ENCODE measurements at places on chromosomes 1 and 21.

- DNase-seq: no peak
Measured at GRCh38 chr21:15439726-15440125, 290.1 kb upstream of the USP25 start.

DNA sequence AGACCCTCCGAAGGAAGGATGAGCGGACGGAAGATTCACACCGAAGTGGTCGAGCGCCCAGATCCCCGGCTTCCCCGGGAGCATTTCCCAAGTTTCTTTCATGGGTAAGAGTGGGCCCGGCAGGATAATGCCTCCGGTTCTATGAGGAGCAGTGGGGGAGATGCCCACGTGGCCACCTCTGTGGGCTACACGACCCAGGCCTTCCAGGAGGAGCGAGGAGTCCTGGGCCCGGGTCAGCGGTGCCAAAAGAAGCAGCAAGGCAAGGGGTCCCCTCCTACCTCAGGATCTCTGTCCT, 7.9 kb upstream of the NBPF11 start:
- peak; percentile 34 for DNase-seq

DNA sequence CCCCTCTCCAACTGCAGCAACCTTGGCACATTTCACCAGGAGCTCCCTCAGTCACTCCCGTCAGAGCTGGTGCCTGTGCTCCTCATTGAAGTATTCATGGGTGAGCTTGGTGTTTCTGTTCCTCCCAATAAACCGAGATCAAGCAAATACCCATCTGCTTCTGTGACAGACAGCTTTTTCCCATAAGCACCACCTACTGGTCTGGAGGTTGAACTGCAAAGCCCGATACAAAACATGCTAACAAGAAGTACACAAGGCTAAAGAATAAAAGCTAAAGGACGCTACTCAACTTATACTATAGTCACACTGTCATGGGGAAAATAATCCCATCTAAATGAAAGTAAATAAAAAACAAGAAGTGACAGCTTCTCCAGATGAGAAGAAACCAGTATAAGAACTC, 111.9 kb upstream of the C21orf91 start:
- no peak for DNase-seq

GRCh38 chr1:20698195-20698910, 19.5 kb downstream of the KIF17 start:
- no peak for DNase-seq

GRCh38 chr1:230122366-230123279, 55.6 kb downstream of the GALNT2 start:
- no peak for DNase-seq

DNA sequence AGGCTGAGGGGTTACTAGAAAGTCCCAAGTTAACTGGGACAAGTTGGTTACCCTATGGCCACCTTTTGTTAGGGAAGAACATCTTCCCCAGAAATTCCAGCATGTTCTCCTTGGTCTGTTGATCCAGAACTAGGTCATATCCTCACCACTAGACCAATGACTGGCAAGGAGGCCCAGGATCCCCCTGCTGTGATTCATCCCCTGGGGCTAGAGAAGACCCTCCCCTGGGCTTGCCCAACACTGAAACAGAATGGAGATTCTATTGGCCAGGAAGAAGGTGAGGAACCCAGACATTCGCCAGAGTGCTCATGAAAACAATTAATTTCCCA, 90.1 kb upstream of the SIM2 start:
- no peak for DNase-seq

DNA sequence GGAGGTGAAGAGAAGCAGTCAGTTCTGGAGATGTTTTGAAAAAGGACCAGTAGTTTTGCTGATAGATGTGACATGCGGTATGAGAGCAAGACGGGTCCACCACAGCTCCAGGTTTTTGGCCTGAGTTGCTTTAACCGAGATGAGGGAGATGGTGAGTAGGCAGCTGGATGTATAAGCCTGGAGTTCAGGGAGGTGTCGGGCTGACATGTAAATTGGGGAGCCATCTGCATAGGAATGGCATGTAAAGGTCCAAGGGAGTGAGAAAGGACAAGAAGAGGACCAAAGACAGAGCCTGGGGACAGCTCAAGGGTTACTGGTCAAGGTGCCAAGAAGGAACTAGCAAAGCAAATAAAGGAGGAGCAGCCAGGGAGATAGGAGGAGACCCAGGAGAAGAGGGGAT, 503.7 kb downstream of the MATN1 start:
- DNase-seq: no peak

DNA sequence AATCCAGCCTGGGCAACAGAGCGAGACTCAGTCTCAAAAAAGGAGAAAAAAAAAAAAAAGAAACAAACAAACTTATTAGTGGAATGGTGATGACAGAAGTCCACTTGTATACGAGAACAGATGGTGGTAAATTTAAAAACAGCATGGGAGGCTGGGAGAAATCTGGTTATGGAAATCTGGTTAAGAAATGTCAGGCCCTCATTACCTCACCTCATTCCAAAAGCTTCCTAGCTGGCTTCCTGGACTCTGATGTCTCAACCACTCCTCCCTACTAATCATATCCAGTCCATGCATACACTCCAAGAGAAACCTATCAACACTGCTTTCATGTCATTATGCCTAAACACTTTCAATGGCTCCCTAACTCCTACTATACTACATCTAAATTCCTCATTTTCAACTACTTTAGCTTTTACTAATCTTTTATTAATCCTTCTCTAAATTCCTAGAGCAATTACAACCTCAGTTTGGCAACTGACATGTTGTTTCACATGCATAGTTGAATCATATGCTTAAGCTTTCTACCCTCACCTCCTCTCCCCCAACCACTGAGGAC, 52.9 kb downstream of the FOXJ3 start:
- DNase-seq: no peak

- no peak for DNase-seq
Measured at GRCh38 chr1:205312866-205313562, 8.5 kb downstream of the NUAK2 start.

- no peak for DNase-seq
Measured at GRCh38 chr1:80535466-80535865, 1265.3 kb upstream of the ADGRL2 start.

GRCh38 chr1:24415910-24416665, 486 bp downstream of the NIPAL3 start:
- no peak for DNase-seq

DNA sequence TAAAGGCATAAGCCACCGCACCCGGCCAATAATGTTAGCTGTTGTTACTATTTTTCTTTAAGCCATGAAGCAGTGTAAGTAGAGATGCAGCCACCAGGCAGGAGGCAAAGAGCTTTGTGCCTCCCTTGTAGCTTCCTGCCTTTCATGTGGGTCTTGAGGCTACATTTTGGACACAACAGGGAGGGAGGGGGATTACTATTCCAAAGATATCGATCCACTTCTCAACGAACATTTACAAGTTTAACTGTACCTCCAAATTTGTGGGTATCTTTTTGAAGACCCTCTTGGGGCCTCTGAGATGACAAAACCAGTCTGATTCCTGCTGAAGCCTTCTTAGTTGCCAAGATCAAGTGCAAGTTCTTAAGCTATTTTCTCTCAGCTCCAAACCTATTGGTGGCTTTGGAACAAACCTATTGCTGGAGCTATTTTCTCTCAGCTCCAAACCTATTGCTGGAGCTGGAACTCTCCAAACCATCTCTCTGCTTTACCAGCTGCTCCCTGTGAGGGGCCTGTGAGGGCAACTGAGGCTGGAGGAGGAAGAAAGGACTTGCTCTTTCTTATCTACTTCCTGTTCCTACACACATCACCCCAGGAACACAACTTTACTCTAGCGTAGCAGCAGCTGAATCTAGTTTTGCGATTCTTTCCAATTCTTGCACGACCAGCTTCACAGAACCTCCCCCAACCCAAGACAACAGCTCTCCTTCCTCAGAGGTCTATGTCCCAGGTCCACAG, 16.1 kb upstream of the RCAN3 start:
- DNase-seq: no peak

DNA sequence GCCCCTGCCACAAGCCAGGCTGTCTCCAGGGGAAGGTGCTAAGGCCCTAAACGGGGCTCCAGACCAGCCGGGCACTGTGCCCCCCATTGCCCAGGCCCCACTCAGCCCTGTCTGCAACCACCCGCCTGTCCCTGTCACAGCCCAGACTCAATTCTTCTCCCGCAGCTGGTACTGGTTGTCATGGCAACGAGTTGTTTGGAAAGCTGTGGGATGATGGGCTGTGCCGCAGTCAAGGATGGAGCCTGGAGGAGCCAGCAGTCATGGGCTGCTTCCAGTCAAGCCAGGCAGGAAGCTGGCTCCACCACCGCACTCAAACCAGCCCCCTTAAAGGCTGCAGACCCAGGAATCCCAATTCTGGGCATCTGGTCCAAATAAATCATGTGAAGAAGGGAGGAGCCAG, 4.2 kb downstream of the SPOCD1 start:
- DNase-seq: no peak

DNA sequence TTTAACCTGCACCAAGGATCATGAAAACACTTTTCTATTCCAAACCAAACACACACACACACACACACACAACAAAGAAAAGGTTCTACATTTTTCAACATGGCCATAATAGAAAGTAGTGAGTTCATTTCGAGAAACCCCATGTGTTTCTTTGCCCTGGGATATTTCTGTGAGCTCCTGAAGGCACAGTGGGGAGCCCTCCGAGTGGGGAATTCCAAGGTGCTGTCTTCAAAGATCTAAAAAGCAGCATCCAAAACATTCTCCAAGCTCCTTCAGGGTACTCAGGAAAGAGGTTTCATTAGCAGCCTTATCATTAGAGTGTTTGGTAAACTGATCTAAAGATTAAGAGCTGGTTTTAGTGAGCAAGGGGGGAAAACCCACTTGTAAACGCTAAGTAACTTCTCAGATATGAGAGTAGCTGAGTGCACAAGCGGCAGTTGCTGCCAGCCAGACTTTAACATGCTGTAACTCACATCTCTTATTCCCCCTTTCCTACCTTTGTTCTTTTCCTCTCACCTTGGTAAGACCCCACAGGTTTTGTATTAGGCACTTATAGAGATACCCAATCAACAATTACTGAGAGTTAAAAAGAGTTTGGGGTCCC, 38.3 kb downstream of the ZC3H11B start:
- DNase-seq: no peak

DNA sequence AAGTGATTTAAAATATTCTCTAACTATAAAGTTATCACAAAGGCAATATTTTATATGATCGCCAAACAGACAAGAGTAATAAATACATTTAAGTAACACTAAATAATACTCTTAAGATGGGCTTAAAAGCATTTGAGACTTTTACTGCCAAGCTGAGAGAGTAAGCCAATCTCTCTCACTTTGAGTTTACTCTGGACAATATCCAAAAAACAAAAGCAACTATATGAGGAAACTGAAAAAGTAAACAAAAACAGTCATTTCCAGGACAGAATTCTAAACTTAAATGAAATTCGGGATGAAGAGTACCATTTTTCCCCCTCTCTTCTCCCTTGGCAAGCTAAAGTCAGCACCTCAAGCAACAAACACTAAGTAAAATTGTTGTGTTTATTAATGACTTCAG, 173.2 kb downstream of the COP1 start:
- DNase-seq: no peak

- no peak for DNase-seq
Measured at GRCh38 chr1:99548943-99549605, 96.8 kb upstream of the PALMD start.

- no peak for DNase-seq
Measured at GRCh38 chr1:230149751-230150584, 82.9 kb downstream of the GALNT2 start.

DNA sequence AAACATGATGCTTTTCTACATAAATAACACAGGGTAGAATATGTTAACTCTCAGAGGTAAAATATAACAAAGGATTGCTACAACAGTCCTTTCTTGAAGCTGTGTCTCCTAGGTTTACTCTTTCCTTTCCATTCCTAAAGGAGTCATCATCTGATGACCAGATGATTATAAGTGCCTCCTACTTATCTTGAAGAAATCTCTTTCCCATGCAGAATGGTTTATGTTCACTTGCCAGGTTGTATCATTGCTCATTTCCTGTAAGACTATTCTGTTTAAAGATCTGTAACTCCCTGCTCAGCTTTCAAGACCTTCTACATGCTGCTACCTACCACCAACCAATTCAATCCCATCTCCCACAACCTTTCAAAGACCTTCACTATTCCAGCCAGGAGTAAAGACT, 51.5 kb upstream of the PTCH2 start:
- no peak for DNase-seq

DNA sequence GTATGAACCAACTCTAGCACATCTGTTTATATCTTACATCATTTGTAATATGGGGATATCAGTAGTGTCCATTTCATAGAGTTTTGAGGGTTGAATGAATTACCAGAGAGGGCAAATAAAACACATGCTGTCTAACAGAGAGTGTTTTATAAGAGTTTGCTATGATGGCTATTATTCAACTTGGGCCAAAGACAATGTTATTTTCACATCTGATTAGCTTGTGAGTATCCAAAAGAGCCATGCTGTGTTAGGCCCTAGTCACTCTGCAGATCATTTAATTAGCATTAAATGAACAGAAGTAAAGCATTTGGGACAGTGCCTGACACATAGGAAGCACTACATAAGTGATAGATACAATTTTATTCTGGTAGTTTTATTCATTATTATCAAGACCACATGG, 4.2 kb upstream of the RNF11 start:
- DNase-seq: no peak

DNA sequence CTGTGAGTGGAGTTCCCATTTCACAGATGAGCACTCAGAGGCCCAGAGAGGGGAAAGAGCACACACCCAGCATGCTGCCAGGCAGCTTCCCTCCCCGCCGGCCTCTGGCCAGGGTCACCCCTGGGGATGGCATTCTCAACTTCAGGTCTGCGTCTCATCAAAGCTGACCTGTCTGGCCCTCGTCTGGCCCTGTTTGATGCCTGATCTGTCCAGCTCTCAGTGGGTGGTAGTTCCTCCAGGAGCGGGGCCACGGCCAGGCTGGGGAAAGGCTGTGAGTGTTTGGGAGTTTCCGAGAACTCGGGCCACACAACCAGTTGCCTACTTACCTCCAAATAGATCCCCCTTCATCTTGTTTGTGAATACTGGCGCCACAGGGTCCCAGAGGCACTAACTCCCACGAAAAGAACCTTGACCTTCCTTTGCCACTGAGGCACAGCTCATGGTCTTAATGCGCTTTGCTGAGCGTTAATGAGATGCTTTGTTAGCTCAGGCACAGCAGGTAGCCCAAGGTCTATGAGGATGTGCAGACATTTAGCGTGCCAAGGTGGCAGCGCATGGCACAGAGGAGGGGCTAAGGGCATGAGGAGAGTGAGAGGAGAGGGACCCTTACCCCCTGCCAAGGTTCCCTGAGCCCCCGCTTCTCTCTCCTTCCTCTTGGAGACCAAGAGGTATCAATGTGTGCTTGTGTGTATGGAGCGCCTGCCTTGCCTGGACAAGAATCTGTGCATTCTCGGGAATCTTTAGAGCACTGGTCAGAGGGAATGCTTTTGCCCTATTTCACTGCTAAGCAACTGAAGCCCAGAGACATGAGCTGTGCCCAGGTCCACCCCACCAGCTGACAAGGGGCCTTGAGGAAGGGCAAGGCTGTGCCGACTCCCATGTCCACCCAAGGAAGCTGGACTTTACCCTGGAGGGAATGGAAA, 61.2 kb downstream of the DISP3 start:
- no peak for DNase-seq

All from RWPE2 (cell line).